Naive B cell (primary cell): ENCODE measurements at places on chromosomes 13 and 19. TPM values are rescaled to one million over a fixed set of nuclear protein-coding genes. Genes with fewer than 3 reads are reported as not detected.

DNA sequence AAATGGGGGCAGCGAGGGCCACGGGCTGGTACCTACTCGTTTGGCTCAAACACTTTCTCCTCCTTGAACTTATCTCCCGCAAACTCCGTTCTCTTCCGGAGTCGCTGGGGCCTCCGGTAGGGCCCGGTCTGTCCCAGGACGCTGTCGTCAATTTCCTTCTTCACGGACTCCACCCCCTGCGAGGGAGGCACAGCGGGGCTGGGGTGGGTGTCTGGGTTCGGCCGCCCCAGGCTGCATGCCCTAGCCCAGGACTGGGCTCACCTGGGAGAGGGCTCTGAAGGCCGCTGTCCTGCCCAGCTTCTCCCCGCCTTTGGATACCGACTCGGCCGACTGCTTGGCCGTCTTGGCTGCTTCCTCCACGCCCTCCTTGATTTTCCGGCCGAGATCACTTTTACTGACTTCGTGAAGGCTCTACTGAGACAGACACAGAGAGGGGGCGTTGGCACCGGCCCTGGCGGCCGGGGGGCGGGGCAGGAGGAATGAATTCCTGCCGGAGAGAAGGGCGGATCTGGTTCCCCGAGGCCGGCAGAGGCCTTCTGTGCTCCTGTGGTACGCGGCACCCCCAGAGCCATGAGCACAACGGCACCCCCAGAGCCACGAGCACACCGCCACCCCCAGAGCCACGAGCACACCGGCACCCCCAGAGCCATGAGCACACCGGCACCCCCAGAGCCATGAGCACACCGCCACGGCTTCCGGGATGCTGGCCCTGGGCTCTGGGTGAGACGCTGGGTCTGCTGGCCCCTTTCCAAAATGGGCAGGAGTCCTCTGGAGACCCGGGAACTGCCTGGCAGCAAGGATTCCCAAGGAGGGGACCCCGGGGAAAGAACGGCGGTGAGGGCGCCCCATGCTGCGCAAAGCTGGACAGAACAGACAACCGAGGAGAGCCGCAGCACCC lies 8.1 kb upstream of the CTXN1 start:
- H3K4me3 ChIP-seq = no peak overlapping the region
- no peaks in the 10 kb centered on the region for H3K36me3 ChIP-seq
- H3K4me1 ChIP-seq = no peaks in the 10 kb centered on the region
- no peak overlapping the region for H3K27ac ChIP-seq
- H3K27me3 ChIP-seq = no peaks in the 10 kb centered on the region

DNA sequence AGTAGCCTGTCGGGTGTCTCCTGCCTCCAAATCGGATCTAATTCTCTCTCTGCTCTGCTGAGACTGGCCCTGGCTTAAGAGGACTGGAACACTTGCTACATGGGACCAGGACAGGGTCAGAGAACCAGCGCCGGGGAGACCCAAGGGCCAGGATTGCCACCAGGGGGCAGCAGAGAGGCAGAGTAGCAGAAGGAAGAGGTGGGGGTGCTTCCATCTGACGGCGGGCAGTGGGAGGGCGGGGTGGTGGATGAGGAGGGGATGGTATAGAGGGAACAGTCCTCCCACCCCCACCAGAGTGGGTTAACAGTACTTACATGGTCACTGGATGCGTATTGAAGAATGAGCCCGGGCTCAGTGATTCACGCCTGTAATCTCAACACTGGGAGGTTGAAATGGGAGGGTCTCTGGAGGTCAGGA lies 11.9 kb downstream of the SELENOW start:
- peak; percentile 61 for DNase-seq
- H3K27me3 ChIP-seq = peaks cover 7% of the 10 kb centered on the region
- H3K36me3 ChIP-seq = no peaks in the 10 kb centered on the region
- peaks cover 6% of the 10 kb centered on the region for H3K4me1 ChIP-seq
- no peak overlapping the region for H3K4me3 ChIP-seq

GRCh38 chr13:49828453-49828852 lies 36.0 kb upstream of the KPNA3 start:
- no peak overlapping the region for H3K27ac ChIP-seq
- H3K4me3 ChIP-seq = no peak overlapping the region
- DNase-seq = no peak
- H3K36me3 ChIP-seq = peaks cover 9% of the 10 kb centered on the region

DNA sequence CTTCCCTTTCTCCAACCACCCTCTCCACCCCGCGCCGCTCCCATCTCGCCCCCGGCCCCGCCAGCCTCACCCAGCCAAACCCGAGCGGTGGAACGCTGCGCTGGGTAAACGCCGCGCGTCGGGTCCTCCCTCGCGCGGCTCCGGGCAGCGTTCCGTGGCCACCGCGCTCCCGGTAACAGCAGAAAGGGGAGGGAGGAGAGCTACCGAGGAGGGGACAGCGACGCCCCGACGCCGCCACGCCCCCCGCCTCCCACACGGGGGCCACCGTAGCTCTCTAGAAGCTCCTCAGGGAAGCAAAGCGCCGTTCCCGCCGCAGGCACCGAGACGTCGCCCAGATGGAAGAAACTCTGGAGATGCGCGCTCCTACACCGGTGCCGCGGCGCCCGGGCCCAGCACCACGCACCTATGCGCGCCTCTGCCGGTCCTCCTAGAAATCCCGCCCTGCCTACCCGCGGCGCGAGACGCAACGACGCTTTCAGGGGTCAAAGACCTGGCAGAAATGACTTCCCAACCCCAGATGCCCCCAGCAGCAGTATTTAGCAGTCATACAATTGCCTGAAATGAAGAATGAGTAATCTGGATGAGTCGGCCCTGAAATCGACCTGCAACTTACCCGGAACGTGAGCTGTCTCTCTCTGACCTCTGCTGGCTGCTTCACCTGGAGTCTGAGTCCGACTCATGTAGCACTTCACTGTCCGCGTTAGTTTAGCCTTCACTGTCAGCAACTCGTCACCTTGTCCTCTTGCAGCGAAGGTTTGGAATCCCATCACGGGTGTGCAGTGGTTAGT lies at the start of gene RUBCNL:
RUBCNL (minus strand) TSS at position 189 of the 788 bp plus-strand sequence. CDS start 14,777 bp downstream, outside the sequence.
- H3K4me3 ChIP-seq = peak within 1 kb of the TSS; percentile 93
- H3K27ac ChIP-seq = peak within 1 kb of the TSS; percentile 78
- peak; percentile 64 for DNase-seq
- peaks cover 24% of the 10 kb centered on the region for H3K36me3 ChIP-seq

DNA sequence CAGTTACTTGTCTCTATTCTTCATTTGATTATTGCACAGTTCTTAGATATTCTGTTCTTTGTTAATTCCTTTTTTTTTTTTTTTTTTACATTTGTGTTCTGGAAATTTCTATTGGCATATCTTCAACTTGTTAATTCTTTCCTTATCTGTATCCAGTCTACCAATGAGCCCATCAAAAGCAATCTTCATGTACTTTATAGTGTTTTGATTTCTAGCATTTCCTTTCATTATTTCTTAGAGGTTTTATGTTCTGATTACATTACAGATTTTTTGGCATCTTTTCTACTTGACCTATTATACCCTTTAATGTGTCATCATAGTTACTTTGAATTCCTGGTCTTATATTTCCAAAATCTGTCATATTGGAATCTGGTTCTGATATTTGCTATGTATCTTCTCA lies 2194.8 kb downstream of the PCDH9 start:
- no peaks in the 10 kb centered on the region for H3K36me3 ChIP-seq
- H3K4me1 ChIP-seq = no peaks in the 10 kb centered on the region
- H3K4me3 ChIP-seq = no peak overlapping the region
- no peak for DNase-seq

KLK3 gene
- polyA plus RNA-seq = not detected

- H3K36me3 ChIP-seq = peaks cover 35% of the 10 kb centered on the region
- H3K27ac ChIP-seq = no peak overlapping the region
- DNase-seq = no peak
- no peaks in the 10 kb centered on the region for H3K4me1 ChIP-seq
- peaks cover 25% of the 10 kb centered on the region for H3K27me3 ChIP-seq
These were observed 50.9 kb upstream of the ANKRD10 start for GRCh38 chr13:110965755-110966134.

DNA sequence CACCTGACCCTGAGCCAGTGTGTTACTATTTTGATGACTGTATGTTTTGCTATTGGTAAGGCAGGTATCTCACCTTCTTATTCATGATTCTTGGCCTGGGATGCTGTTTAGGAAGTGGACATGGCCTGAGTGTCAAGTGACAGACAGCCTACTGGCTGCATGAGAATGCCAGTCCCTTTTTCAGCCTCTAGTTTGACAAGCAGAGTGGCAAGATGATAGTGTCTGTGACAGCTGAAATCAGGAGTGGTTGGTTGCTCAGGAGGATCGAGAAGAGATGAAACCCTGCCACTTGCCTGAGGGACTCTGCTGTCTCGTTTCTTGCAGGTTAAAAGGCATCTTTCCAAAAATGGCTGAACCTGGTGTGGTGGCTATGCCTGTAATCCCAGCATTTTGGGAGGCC lies 7.1 kb upstream of the ELOF1 start:
- peaks cover 32% of the 10 kb centered on the region for H3K4me1 ChIP-seq
- no peak for DNase-seq
- no peaks in the 10 kb centered on the region for H3K27me3 ChIP-seq
- H3K4me3 ChIP-seq = no peak overlapping the region
- H3K36me3 ChIP-seq = no peaks in the 10 kb centered on the region

DNA sequence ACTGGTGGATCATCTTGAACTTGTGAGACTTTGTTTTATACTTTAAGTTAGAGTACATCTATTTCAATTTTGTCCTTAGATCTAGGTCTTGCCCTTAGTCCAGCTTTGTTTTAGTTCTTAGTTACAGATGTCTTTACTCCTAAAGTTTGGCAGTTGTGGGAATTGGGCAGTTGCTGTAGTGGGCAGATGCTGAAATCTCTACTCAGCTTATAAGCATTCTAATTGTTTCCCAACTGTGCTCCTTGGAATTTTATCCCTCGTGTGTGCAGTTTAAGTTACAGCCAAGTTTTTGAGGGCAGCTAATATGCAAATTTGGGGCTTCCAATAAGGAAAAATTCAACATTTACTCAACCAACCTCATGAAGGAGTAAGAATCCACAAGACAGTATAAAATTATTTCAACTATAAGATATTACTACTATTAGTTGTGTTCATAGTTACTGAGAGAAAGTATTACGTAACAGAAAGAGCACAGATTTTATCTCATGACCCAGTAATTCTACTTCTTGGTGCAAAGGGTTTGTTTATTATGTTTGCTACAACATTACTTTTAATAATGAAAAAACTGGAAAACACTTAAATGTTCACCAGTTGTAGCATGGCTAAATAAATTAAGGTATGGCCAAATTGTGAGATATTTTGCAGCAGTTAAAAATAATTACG lies 32.9 kb downstream of the CCDC122 start:
- no peaks in the 10 kb centered on the region for H3K27me3 ChIP-seq
- no peak overlapping the region for H3K4me3 ChIP-seq
- H3K36me3 ChIP-seq = peaks cover 31% of the 10 kb centered on the region
- H3K27ac ChIP-seq = no peak overlapping the region
- DNase-seq = no peak

PLA2G4C gene
- polyA plus RNA-seq = 18.5 TPM
